ENCODE measurements at places on chromosomes 7 and 10.

GRCh38 chr10:60853107-60853506 lies 74.8 kb downstream of the CDK1 start:
- DNase-seq = no peak

DNA sequence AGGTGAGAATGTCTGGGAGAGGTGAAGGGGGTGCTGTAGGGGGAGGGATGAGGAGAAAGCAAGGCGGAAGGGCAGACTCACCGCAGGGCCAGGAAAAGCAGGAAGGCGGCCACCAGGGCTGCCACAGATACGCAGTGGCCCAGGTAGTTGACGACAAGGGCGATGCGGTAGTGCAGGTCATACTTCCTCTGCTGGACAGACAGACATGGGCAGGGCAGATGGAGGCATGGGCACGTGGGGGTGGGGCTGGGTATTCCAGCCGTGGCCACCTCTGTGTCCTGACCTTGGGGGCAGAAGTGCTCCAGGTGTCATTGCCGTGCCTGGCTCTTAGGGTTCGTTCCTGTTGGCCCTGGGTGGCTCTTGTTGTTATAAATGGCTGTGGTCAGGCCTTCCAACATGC lies 16.8 kb downstream of the CRHR2 start:
- DNase-seq = no peak

DNA sequence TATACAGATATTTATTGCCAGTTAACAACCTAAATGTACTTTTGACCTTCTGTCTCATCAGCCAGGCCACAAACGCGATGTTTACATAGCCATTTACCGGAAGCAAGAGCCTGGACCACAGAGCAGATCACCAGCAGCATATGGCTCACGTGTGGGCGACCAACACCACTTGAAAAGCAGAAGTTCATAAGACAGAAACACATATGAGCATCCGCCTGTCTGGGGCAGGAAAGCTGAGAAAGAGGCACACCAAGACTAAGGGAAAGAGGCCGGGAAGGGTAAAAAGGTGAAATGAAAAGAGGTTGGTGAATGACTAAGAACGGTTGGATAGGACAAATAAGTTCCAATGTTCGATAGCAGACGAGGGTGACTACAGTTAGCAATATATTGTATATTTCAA lies 1.3 kb downstream of the ABCB1 start:
- peak; percentile 35 for DNase-seq

GRCh38 chr10:123150986-123151736 lies 3.0 kb upstream of the BUB3 start:
- no peak for DNase-seq

DNA sequence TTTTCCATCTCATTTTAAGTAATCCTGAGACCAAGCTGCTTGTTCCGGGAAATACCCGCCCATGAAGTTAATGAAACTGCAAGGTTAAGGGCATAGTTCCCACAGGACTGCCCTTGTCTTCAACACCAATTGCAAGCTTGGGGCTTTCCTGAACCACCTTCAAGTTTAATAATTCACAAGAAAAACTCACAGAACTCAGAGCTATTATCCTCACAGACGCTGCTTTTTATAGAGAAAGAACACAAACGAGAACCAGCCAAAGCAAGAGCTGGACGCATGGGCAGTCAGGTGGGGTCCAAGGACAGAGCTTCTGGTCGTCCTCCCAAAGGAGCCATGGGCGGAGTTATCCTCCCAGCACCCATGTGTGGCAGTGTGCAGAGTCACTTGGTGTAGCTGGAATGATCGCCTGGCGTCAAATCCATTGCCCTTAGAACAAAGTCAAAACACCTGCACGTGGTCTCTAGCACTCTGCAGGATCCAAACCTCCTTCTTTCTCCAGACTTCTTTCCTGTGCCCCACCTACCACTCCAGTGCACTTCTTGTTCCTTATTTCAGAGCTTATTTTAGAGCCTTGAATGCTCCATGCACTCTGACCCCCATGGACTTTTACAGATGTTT lies 56.7 kb downstream of the SNX10 start:
- no peak for DNase-seq

DNA sequence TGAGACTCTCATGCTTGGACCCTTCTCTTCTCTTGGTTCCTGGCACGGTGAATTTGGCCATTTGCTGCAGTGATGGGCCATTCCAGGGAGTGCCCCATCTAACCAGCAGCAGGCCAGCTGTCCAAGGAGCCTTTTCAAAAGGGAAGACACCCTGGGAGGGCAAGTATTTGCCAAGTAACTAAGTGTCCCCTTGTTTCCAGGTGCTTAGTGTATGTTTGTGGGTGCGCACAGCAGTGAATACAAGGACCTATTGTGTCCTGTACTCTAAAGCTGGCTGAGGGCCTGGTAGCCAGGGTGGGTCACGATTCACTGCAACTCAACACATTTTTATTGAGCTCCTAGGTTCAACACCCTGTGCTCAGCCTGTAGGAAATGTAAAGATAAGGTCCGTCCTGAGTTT lies 348.8 kb downstream of the RNLS start:
- no peak for DNase-seq

GRCh38 chr10:105714728-105715127 lies 1073.6 kb downstream of the SORCS3 start:
- no peak for DNase-seq

- no peak for DNase-seq
Observed at GRCh38 chr7:77729574-77730348, 33.5 kb downstream of the RSBN1L start.

GRCh38 chr7:5439209-5439571 lies 15.6 kb upstream of the TNRC18 start:
- DNase-seq = no peak

- no peak for DNase-seq
Observed at GRCh38 chr7:65923316-65923715, 50.4 kb downstream of the VKORC1L1 start.

- DNase-seq = no peak
Observed at GRCh38 chr10:48472501-48473069, 132.3 kb downstream of the ARHGAP22 start.

DNA sequence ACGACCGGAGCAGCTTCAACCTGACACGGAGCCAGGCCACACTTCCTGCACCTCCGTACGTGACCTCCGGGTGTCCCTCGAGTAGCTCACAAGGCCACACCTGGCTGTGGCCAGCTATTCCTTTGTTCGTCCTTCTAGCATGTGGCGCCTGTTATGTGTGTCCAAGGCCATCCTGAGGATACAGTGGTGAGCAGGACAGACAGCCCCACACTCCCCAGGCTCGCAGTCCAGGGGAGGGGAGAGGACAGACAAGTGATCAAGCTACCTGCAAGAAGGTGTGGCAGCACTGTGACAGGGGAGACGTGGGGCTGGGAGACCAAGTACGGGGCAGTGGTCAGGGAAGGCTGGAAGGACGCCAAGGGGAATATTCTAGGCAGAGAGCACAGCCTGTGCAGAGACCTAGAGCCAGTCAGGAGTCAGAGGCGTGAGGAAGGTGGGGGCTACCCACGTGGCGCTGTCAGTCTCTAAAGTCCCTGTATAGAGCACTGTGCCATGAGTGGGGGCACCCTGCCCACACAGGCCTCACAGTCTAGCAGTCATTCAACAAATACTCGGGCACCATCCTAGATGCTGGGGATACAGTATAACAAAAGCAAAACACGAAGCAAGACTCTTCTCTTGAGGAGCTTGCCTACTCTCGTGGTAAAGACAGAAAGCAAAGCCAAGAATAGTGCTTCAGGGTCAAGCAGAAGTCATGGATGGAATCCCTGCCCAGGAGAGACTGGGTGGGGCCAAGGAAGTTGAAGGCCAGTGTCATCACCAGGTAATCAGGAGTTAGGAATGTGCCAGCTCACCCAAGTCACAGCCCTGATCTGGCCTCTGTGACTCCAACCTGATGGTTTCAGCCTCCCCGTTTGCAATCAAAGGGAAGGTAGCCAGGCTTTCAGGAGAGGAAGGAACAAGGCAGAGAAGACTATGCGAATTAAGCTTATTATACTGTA lies 58.6 kb downstream of the PROSER2 start:
- DNase-seq = no peak

- DNase-seq = no peak
Observed at GRCh38 chr7:73706126-73707044, 13.1 kb downstream of the STX1A start.

GRCh38 chr10:123833170-123833850 lies 58.3 kb downstream of the CPXM2 start:
- DNase-seq = no peak

DNA sequence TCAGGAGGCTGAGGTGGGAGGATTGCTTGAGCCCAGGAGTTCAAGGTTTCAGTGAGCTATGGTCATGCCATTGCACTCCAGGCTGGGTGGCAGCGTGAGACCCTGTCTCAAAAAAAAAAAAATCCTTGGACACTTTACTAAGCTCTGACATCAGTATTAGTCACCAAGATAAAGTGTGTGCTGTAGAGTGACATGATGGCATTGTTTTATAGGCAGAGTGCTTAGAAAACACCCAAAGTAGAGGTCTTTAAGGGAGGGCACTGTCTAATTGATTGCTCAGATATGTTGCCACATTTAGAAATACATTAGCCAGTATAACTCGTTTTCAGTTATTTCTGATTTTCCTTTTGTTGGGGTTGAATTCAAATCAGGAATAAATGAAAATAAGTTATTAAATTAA lies 235.9 kb downstream of the REEP3 start:
- DNase-seq = no peak

GRCh38 chr10:115398026-115398425 lies 304.9 kb downstream of the ATRNL1 start:
- no peak for DNase-seq

GRCh38 chr10:74282151-74282847 lies 131.3 kb downstream of the ADK start:
- no peak for DNase-seq

- no peak for DNase-seq
Observed at GRCh38 chr7:118758582-118758981, 534.1 kb downstream of the ANKRD7 start.

DNA sequence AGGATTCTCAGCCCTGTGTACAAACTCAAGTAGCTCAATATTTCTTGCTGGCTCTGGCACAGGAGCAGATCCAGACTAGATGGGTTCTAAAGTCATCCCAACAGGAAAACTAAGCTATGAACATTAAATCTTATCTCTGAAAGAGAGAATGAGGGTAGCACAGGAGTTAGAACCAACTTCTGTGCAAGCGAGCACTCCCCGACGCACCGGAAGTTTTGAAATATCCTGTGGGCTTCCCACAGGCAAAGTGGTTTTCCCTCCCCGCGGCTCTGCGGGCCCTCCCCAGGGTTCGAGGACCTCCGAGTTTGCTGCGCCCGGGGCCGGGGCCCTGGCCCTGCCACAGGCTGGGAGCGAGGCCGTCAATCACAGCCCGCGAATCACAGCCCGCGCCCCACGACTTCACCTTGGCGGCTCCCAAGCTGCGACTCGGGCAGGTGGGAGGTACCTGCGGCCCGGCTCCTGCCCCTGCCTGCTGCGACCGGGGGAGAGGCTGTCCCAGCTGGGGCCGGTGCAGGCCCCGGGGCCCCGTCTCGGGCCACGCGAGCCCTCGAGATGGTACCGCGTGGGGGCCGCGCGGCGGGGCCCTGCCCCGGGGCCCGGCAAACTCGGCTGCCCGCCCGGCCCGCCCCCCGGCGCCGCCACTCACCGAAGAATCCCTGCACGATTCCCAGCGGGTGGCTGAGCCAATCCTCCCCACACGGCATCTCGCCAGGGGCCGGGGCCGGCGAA lies 598 bp downstream of the MCMBP start:
- DNase-seq = peak; percentile 43

GRCh38 chr10:63200431-63200830 lies 67.3 kb downstream of the NRBF2 start:
- no peak for DNase-seq

DNA sequence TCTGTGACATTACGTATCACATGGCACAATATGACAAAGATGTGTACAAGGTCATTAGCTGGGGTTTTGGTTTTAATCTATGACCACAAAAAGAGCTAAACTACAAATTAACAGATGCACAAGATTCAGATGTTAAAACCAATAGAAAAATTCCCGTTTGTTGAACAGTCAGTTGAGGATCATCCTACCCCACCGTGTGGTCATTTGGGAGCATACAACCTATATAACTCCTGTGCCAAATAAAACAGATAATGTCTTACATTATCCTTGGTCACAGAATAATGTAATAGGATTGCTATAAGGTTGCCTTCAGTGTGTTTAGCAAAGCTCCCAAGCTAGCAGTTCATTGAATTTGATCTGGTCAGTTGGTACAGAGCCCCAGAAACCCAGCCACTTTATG lies 28.2 kb downstream of the ASNS start:
- DNase-seq = no peak
